ENCODE measurements at places on chromosomes 11 and 22. TPM values are rescaled to one million over a fixed set of nuclear protein-coding genes. Genes with fewer than 3 reads are reported as not detected.
A peak's percentile ranks its signal among the peaks of the same experiment; 100 is the strongest.

- peak; percentile 86 for DNase-seq
These were observed 18.5 kb downstream of the SLC35F2 start for GRCh38 chr11:107840129-107840484.

The CARD18 gene
- not detected for total RNA-seq

DNA sequence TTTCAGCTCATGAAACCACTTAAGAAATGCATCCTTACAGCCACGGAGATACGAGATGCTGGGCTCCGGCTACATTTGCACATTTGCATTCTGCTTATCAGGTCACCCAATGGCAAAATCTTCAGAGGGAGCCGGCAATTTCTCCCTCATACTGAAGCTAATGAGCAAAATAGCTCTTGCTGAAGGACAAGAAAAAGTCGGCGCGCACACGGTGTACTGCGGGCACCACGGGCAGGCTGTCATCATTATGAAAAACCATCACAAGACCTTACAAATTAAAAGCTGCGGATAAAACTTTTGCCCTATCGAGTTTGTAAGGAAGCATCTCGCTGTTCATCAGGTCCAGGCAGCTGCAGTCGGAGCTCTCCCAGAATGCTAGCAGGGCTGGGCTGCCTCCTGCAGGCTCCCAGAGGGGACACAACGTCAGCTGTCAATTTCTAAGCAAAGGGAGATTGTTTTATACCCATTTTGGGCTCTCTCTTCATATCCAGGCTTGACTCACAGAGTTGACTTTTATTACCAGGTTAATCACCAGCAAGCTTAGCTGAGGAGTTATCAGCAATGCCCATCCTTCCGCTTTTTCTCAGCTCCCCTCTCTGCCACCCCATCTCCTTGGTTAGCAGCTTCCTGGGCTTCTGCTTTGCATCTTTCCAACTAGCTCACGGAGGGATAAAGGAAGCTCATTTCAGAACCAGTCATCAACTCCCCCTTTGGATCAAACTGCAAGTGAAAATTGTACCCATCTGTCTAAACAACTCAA, 375.1 kb downstream of the OPCML start:
- no peak for DNase-seq

DNA sequence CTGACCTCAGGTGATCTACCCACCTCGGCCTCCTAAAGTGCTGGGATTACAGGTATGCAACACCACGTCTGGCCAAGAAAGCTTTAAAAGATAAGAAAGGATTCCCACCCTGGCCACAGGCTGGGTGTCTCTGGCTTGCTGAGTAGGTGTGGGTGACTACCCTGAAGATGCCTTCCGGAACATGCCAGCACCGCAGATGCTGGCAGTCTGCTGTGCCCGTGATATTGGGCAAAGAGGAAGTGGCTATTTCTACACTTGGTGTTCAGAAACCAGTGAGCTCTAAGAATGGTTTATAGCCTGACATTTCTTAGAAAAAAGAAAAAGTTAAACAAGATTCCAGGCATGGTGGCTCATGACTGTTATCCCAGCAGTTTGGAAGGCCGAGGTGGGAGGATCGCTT, 6.1 kb downstream of the MRPL11 start:
- no peak for DNase-seq

- DNase-seq, result peak; percentile 11
These were observed 52.2 kb downstream of the FAT3 start for GRCh38 chr11:92276773-92277172.
